Activated naive CD8-positive, alpha-beta T cell treated with anti-CD3 and anti-CD28 coated beads, Interleukin-2, amount 50 U/mL, for 24 hours (primary cell): ENCODE measurements at places on chromosomes 2 and 18.

- no peak overlapping the region for H3K27ac ChIP-seq
- no peak for DNase-seq
- no peaks in the 10 kb centered on the region for H3K36me3 ChIP-seq
- peaks cover 18% of the 10 kb centered on the region for H3K4me1 ChIP-seq
Measured at GRCh38 chr2:25222477-25223121, 54.2 kb upstream of the POMC start.

- no peaks in the 10 kb centered on the region for H3K36me3 ChIP-seq
- no peak overlapping the region for H3K4me3 ChIP-seq
- H3K4me1 ChIP-seq, result no peaks in the 10 kb centered on the region
- no peak overlapping the region for H3K27ac ChIP-seq
- H3K27me3 ChIP-seq, result no peaks in the 10 kb centered on the region
Measured at GRCh38 chr2:183264890-183265535, 140.8 kb downstream of the NUP35 start.

- H3K4me1 ChIP-seq, result no peaks in the 10 kb centered on the region
- no peaks in the 10 kb centered on the region for H3K36me3 ChIP-seq
- no peak for DNase-seq
- no peak overlapping the region for H3K27ac ChIP-seq
Measured at GRCh38 chr2:149082735-149083134, 44.2 kb downstream of the LYPD6B start.

DNA sequence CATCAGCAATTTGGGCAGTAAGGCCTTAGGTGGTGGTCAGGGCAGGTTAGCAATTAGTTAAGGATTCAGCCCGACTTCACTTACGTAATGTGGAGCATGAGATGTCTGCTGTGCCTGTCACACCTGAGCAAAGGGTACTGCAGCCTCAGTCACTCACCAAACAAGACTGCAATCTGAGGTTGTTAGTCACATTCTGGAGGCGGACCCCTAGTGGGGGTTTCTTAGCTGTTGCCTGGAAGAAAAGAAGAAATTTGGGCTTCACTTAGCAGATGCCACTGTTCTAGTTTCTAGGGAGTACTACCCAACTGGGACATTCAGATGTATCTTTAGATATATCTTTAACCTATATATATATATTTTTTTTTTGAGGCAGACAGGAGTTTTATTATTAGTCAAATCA lies 529.9 kb downstream of the SLC4A3 start:
- H3K27ac ChIP-seq, result no peak overlapping the region
- no peaks in the 10 kb centered on the region for H3K36me3 ChIP-seq
- DNase-seq, result no peak
- H3K4me3 ChIP-seq, result no peak overlapping the region
- no peaks in the 10 kb centered on the region for H3K27me3 ChIP-seq

GRCh38 chr2:60406192-60406591 lies 147.3 kb downstream of the BCL11A start:
- H3K27me3 ChIP-seq, result no peaks in the 10 kb centered on the region
- no peak for DNase-seq
- H3K4me1 ChIP-seq, result peaks cover 7% of the 10 kb centered on the region
- H3K36me3 ChIP-seq, result no peaks in the 10 kb centered on the region
- no peak overlapping the region for H3K27ac ChIP-seq

DNA sequence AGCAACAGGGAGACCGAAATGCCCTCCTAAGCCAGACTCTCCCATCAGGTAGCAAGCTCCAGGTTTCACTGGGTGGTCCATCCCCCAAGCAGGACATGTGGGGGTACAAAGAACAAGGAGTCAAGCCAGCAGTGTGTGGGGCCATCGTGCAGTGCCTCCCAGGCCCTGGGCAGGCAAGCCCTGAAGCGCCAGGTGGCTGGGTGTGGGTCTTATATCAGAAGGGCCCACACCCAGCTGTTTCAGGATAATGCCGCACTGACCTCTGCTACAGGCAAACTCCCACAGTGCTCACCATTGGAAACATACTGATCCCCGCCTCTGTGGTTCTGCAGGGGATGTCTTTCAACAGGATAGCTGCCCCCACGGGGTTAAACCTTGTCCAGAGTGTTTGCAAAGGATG lies 174.2 kb upstream of the SMAD2 start:
- no peaks in the 10 kb centered on the region for H3K36me3 ChIP-seq
- no peak overlapping the region for H3K27ac ChIP-seq
- H3K27me3 ChIP-seq, result peaks cover 29% of the 10 kb centered on the region
- H3K4me1 ChIP-seq, result no peaks in the 10 kb centered on the region
- H3K4me3 ChIP-seq, result no peak overlapping the region
- DNase-seq, result no peak

GRCh38 chr2:8674420-8675009 lies 7.3 kb upstream of the ID2 start:
- no peak overlapping the region for H3K4me3 ChIP-seq

DNA sequence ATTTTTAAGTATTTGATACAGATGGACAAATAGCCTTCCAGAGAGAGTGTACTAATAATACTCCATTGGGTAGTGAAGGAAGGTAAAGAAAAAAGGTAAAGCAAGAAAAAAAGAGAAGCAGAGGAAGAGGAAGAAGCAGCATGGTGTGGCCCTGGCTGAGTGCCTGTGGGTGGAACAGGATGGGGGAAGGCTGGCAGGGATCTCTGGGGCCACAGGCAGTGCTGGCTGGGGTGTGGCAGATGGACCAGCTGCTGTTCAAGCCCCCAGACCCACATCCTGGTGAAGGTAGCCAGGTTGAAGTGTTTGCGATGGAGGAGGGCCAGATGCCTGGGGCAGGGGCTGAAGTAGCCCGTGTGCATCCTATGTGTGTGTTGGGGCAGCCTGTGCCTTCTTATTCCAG lies 79.0 kb downstream of the DYSF start:
- no peaks in the 10 kb centered on the region for H3K4me1 ChIP-seq
- no peak for DNase-seq
- no peak overlapping the region for H3K27ac ChIP-seq
- no peak overlapping the region for H3K4me3 ChIP-seq
- no peaks in the 10 kb centered on the region for H3K36me3 ChIP-seq
